AG04449 (cell line): ENCODE measurements at places on chromosomes 7 and 10.

GRCh38 chr7:44978511-44979366 lies at the start of gene MYO1G:
MYO1G (minus strand) TSS chr7:44979015; CDS start chr7:44978961, 54 bp downstream.
- no peak for DNase-seq

DNA sequence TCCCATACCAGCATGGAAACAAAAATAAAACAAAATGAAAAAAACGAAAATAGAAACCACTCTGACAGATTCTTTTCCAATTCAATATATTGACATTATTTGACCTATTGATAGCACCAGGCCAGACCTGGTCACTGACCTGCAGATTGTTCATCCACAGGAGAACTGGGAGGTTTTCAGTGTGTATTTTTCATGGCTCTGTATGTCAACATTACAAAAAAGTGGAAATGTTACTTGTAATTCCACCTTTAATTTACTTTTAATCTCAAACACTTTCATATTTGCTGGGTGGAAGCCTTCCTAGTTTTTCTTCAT lies 2.9 kb downstream of the HKDC1 start:
- DNase-seq = no peak

DNA sequence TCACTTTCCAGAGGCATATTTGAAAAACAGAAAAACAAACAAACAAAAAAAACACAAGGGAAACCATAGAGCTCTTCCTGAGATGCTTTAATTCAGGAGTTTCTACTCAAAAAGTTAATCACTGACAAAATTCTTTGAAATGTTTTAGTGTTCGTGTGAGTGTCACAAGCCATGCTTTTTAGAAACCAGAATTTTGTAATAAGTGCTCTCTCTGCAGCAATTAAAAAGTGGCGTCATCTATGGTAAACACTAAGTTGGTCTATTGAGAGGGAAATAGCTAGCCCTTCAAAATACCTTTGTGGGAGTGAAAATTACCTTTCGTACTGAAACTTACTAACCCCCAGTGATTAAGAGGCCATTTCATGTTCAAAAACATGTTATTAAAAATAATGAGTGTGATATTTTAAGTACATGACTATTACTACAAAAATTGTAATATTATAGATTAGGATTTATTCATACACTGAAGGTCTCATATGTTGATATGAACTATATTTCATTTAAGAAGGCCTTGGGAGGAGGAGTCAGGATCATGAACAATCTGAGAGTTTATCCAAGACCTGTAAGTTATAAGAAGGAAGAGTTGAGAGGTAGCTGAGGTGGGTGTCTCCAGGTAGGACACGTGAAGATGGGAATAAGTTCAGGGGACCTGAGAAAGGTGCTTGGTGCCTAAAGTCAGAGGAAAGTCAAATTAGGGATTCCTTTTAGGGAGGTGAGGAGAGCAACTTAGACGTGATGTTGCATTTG lies 94.6 kb downstream of the PPP1R9A start:
- no peak for DNase-seq

GRCh38 chr7:68321076-68321639 lies 1277.1 kb upstream of the AUTS2 start:
- no peak for DNase-seq

GRCh38 chr10:96073722-96074121 lies 30.3 kb downstream of the CCNJ start:
- DNase-seq = no peak

DNA sequence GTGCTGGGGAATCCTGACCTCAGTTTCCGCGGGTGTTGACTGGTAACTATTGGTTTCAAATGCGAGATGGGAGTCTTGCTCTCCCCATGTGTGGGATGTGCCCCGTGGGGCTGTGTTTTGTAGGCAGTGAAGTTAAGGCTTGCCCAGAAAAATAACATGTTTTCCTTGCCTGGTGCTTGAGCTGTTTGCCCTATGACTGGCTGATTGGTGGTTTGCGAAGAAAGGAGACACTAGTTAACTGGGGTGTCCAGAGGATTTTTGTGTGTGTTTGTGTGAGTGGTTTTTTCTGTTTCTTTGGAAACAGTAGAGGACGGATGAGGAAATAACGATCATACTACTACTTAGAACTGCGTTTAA lies 61.9 kb downstream of the CREB5 start:
- DNase-seq = no peak

DNA sequence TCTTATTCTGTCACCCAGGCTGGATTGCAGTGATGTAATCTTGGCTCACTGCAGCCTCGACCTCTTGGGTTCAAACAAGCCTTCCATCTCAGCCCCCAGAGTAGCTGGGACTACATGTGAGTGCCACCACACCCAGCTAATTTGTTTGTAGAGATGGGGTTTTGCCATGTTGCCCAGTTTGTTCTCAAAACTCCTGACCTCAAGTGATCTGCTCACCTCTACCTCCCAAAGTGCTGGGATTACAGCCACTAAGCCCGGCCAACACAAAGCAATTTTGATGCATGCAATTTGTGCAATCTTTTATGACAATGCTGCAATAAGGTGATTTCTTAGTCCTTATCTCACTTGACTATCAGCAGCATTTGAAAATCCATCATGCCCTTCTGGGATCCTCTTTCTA lies 333.1 kb downstream of the FRMD4A start:
- no peak for DNase-seq

DNA sequence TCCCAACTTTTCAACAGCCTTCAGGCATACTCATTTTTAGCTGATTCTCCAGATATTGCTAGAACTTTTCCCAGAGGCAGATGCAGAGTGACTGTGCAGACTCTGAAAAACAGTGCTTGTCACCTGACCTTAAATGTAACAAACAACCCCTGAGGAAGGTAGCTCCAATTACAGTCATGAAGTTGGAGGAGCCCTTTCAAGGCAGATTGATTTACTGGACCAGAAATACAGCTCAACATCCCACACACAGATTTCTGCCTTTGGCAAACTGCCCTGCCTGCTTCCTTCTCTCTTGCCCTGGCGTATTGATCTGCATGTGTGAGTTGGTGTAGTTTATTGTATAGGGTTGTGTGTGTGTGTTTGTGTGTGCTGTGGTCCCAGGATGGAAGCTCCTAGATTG lies 38.5 kb downstream of the PYROXD2 start:
- no peak for DNase-seq

DNA sequence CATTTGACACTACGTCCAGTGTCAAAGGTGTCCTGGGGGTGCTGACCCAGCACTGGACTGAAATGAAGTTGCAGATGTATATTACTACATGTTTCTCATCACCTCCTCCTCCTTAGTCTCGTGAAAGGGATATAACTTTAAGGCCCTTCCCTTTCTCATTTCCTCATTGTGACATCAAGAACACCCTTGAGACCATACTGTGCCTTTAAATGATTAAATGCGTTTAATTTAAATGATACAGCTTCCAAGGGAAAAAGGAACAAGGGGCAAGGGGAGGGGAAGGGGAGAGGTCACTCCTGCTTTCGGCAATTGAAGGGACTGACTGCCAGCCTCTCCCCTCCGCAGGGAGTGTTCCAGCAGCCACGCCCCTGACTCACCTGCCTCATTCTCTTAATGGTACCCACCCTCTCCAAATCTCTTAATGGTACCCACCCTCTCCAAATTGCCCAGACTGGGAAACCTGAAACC lies 80.5 kb upstream of the KMT2E start:
- no peak for DNase-seq

GRCh38 chr7:12431886-12432556 lies 28.4 kb upstream of the VWDE start:
- DNase-seq = no peak

GRCh38 chr7:55469271-55469681 lies 103.0 kb downstream of the VOPP1 start:
- DNase-seq = no peak

GRCh38 chr10:75935650-75936400 lies 504.4 kb downstream of the LRMDA start:
- DNase-seq = no peak

- DNase-seq = no peak
Measured at GRCh38 chr7:105296491-105296890, 92.2 kb downstream of the SRPK2 start.

DNA sequence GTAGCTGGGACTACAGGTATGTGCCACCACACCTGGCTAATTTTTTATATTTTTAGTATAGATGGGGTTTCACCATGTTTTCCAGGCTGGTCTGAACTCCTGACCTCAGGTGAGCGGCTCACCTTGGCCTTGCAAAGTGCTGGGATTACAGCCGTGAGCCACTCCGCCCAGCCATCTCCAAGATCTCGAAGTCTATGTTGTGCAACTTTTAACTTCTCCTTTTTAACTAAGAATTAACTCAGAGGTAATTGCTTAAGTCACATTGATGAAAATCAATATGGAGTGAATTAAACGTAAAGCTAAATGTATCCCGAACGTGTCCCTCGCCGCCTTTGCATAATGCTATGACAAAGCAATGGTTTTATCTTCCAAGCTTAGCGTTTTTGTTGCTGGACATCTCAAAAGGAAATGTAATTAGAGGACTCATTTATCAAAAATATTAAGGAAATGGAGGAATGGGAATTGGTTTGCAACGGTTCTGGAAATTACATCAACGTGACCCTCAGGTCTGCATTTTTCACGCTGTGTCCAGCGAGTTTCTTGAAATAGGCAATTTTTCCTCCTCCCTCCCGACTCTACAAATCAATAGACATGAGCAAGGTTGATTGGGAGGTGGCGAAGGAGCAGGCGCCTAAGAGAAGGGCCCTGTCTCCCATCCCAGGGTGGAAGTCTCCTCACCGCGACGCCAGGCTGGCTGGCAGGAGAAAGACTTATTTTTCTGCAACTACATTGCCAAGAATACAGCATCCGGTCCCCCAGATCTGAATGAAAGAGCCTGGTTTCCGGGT lies 89.8 kb downstream of the TMEM130 start:
- no peak for DNase-seq

DNA sequence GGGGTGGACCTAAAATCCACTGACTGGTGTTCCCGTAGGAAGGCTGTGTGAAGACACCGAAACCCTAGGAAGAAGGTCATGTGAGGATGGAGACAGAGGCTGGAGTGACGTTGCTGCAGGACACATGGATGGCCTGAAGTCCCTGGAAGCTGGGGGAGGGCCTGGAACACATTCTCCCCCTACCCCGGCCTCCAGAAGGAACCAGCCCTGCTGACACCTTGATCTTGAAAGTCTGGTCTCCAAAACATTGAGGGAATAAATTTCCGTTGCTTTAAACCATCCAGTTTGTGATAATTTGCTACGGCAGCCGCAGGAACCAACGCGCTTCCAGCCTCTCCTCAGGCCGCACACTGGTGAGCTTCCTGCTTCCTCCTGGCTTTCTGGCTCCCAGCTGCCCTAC lies 288.2 kb downstream of the GLRX3 start:
- no peak for DNase-seq

DNA sequence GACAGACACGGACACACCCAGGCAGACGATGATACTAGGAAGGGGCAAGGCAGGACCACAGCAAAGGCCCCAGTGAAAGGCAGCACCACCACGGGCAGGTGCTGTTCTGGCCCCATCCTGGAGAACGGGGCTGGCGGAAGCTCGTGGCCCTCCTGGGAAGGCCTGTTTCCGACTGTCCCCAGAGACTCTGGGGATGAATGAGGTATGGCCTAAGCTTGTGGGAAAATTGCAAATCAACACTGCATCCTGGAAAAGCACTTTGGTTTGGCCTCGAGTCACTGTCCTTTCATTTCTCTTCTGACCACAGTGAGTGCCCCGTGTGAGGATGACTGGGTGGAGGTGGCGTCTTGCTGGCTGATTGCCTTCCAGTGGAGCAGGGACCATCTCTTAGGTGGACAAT lies 81.6 kb upstream of the ANLN start:
- no peak for DNase-seq

DNA sequence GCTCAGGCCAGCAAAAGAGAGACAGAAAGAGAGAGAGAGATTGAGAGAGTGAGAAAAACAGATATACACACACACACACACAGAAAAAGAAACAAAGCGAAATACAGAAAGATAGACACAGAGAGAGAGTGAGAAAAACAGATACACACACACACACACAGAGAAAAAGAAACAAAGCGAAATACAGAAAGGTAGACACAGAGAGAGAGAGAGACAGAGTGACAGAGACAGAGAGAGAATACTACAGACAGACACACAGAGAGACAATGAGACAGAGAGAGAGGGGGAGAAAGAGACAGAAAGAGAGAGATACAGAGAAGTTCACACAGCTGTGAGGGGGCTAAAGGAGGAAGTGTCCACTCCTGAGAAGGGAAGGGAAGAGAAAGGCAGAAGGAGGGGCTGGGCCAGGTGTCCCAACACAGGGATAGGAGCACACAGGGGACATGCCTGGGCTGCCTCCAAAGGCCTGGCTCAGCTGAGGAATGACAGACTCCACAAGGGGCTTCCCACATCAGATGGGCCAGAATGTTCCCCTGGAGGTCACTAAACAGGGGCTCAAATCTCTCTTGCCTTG lies 4.3 kb downstream of the GCK start:
- no peak for DNase-seq

GRCh38 chr10:89706011-89706410 lies 4.6 kb downstream of the KIF20B start:
- DNase-seq = no peak

- no peak for DNase-seq
Measured at GRCh38 chr7:43431020-43431595, 151.8 kb upstream of the STK17A start.

DNA sequence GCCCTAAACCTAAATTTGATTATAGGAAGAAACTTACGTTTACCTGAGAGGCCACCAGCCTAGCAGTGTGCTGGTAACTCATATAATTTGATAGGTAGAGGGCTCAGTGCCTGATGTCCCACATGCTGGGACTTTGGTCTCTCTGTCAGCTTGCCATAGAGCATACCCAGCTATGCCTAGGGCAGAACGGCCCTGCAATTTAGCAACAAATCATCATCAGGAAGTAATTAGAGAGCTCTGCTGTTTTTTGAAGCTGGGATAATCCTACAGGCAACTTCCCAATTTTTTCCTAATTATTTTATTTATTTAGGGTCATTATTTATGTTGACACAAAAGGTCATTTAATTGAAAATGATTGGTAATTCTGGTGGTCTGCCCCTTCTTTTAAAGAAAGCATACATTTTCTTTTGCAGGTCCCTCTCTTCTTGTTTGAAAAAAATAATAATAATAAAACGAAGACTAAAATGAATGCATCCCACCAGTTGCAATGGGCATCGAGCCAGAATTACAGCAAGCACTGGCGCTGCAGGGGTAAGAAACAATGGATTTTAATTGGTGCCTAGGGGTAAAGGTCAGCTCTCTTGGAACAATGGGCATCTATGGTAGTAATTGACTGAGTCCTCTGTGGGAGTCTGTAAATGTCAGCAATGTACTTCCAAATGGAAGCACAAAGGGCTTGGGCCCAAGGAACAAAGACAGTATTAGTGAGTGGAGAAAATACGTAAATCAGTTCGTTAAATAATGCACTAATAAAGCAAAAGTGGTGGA lies 348.0 kb downstream of the SORCS1 start:
- no peak for DNase-seq

DNA sequence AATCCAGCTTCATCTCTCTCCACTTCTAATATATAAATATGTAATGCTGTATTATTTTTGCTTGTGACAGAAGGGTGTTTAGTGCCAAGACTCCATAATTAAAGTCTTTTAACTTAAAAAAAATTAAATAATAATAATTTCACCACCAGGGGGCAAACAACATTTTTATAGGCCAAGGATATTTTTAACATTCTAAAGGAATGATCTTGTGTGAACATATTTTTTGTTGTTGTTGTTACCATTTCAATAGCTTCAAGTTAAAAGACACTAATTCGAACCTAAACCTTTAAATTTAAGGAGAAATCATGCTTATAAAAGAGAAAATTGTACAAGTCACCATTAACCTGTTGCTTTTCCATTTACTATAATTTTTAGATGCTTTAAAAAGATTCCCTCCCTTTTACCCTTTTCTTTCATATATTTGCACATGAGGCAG lies 7.5 kb upstream of the DNAJC1 start:
- DNase-seq = no peak

- no peak for DNase-seq
Measured at GRCh38 chr7:47636081-47636432, 54.1 kb upstream of the TNS3 start.

GRCh38 chr7:153322991-153323390 lies 563.4 kb downstream of the ACTR3B start:
- DNase-seq = no peak
